ENCODE measurements at places on chromosomes 3 and 15.

GRCh38 chr3:175346573-175347356, 487.6 kb downstream of the NAALADL2 start:
- no peak for DNase-seq

DNA sequence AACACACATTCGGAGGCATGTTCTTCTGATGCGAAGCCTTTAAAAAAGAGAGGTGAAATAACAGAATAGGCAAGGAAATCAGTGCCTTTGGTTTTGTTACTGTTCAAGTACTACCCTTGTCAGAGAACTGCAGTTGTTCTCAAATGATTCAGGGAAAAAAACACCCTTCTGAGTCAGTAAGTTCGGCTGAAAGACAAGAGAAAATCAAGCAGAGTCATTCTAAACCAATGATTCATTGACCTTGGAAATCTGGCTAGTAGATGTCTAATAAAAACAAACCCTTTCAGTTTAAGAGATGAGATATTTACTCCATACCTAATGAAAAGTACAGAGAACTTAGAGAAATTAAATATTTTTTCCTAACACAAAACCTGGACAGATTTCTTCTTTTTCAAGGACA, 72.7 kb upstream of the ABI3BP start:
- no peak for DNase-seq

- DNase-seq = no peak
These were observed 41.3 kb downstream of the GLDN start for GRCh38 chr15:51382787-51383186.

DNA sequence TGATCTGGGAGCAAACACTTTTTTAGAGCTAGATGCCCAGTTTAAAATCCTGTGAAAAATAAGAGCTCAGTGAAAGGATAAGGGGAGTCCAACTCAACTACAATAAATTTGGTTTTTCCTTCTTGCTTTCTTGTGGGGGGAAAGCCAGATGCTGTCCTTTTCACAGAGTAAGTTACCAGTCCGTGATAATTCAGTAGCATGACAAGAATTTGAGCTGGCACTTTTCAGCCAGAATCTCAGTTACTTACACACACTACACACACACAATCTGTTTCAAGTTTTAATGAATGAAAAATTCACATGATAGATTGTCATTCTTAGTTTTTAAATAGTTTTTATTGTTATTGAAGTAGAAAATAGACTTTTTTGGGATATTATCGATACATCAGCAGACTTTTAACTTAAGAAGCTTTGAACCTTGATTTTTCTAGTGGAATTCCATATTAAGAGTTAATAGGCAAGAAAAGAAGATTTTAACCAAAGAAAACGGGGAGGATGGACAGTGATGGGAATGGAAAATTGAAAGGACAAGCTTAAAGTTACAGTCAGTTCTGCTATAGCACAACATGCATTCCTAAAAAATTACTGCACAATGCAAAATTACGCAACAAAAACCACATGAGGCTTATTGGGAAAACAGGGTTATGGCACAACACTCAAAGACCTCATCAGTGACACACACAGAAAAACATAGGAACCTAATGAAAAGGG, 47.0 kb downstream of the PSMD6 start:
- no peak for DNase-seq

- DNase-seq = no peak
These were observed 2.1 kb upstream of the ALAS1 start for GRCh38 chr3:52195823-52196331.

- no peak for DNase-seq
These were observed 219.4 kb upstream of the THBS1 start for GRCh38 chr15:39361497-39361896.

GRCh38 chr3:15557511-15557946, 36.0 kb upstream of the COLQ start:
- peak; percentile 3 for DNase-seq

DNA sequence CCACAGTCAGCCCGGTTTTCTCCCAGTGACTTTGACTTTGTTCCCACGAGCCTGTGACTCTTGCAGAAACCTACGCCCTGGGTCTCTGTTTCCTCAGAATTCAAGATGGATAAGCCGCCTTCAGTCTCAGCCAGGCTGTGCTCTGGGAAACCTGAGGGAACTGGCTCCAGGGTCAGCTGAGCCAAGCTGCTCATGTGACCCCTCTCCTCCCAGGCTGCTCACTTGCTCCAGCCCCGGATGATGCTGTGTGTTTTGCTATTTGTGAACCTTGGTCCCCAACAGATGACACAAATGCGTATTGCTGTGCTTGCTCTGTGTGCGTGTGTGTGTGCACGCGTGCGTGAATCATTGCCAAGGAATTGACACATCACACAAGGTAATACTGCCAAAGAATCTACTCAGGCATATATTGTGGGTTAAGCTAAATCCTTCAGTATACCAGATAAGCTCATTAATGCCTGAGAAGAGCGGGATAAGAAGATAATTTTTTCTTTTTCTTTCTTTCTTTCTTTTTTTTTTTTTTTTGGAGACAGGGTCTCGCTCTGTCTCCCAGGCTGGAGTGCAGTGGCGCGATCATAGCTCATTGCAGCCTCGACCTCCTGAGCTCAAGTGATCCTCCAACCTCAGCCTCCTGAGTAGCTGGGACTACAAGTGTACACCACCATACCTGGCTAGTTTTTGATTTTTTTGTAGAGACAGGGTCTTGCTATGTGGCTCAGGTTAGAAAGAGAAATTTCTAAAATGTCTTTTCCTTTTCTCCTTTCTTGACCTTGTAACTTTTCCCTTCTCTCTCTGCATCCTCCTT, 29.2 kb upstream of the UMPS start:
- DNase-seq = no peak

- no peak for DNase-seq
These were observed 436.3 kb downstream of the WDR72 start for GRCh38 chr15:53323191-53323590.

DNA sequence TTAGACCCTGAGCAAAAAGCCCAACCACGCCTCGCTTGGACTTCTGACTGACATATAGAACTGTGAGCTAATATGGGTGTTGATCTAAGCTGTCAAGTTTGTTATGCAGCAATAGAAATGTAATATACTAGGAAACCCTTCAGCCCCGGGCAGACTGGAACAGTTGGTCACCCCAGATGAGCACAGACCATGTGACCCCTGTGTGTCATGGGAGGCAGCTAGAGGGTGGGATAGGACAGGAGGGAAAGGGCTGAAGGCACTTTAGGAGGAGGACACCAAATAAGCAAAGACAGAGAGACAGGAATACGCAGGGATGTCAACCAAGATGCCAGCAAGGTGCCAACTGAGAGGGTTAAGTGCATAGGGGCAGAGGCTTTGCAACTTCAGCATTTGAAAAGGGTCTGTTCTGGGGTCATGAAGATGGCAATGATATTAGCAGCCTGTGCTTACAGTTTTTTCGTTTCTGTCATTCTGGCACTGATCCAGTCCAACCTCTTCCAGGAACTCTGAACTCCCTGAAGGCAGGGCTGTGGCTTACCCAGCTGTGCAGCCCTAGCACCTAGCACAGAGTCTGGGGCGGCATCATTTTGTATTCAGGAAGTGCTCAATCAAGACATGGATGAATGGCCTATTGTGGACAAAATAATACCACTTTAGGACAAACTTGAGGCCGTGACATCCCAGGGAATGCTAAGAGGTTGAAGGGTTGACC, 51.4 kb downstream of the HES1 start:
- DNase-seq = no peak

DNA sequence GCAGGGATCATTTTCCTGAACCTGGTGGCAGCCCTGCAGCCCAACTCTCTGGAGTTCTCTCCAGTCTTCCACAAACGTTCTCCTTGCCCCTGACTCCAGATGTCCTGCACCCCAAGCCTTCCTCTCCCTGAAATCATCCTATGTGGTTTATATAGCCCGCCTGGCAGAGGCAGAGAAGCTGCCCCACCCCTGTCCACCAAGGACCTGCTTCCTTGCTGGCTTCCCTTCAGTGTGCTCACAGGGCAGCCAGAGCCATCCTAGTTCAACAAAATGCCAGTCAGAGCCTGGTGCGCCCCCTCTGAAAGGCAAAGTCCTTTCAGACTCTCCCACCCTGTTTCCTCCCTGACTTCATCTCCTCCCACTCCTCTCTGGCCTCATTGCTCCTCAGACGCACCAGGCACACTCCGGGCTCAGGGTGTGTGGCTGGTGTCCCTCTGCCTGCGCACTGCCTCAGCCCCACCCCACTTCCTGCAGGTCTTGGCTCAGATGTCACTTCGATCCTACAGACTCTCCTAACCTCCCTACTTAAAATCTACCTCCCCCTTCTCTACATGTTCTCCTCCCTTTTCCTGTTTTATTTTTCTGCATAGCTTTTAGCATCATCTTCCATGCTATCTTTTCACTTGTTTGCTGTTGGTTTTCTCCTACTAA, 5.9 kb downstream of the KBTBD13 start:
- no peak for DNase-seq

GRCh38 chr3:127419182-127419581, 131.3 kb upstream of the PRR20G start:
- no peak for DNase-seq

GRCh38 chr3:37726525-37727290, 135.0 kb upstream of the CTDSPL start:
- no peak for DNase-seq

- DNase-seq = no peak
These were observed 20.8 kb downstream of the LYSMD4 start for GRCh38 chr15:99712415-99712814.

- no peak for DNase-seq
These were observed 210.3 kb upstream of the SUCLG2 start for GRCh38 chr3:67864587-67865183.

DNA sequence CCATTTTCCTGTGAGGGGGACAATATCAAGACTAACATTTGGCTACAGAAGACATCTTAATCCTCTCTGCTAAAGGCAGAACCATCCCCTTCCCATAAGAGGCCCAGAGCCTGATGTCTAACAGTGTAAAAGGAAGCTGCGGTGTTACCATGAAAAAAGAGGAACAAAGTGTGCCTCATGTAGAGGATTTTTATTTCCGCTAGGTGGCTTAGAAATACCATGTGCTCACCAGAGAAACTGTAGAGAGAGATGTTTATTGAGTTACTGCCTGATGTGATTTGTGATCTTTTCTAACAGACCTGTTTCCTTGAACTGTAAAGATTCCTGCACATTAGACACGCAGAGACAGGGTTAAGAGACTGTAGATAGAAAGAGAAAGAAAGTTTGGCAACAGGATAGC, 22.0 kb downstream of the OR5H15 start:
- DNase-seq = no peak

DNA sequence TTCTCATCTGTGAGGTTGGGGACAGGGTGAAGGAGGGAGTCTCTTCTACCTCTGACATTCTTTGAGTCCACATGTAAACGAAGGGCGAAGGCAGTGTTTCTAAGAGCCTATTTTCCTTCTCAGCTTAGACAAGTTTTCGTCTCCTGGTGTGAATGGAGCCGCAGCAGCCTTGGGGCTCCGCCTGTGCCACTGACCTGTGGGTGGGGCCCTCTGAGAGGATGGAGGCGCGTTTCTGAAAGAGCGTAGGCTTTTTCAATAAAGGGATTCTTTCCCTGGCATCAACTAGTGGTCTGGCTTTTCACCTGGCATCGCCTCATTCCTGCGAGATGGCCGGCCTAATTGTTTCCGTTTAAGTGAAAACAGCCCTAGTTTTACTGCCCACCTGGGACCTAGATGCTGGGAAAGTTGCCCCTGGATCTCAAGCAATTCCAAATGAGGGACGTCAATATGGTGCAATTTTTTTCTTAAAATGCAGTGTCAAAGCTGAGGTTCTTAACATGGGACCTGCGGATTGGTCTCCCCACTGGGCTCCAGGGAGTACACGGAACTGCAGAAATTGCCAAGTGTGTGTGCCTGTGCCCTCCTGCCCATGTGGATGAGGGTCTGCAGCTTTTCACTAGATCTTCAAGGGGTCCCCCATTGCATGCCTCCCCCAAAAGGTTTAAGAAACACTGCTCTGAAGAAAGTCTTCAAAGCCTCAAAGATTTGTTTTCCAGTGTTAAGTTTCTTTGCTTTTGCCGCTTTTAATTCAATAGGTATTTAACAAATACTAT, 958 bp downstream of the GLDN start:
- no peak for DNase-seq

DNA sequence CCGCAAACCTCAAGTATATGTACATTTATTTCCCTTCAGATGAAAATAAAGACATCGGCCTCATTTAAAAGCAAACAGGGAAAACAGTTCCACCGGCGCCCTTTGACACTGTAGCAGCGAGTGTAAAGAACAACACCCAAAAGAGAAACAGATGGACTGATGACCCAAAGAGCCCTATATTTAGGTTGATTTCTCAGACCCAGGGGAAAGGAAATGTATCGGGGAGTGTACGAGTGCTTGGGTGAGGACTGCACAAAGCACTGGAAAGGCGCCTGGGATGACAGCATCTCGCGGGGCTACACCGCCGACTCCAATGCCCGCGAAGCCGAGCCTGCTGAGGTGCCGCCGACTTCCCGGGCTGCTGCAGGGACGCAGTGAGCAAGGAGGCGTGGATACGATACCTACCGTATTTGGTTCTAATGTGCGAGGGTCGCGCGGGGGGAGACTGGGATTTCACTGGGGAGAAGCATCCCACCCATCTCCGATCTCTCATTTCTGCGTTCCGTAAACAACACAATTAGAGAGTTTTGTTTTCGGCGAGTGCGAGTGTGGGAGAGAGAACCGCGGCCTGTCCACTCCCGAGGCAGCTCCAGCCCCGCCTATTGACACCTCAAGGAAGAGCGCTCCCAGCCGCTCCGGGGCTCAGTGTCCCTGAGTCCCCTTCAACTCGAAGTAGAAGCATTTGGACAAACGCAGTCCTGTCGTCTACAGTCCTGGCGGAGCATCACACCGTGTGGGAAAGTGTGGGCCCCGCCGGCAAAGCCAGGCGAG, 2.0 kb downstream of the MECOM start:
- DNase-seq = no peak

GRCh38 chr3:129358772-129359371, 69.6 kb downstream of the EFCAB12 start:
- no peak for DNase-seq

DNA sequence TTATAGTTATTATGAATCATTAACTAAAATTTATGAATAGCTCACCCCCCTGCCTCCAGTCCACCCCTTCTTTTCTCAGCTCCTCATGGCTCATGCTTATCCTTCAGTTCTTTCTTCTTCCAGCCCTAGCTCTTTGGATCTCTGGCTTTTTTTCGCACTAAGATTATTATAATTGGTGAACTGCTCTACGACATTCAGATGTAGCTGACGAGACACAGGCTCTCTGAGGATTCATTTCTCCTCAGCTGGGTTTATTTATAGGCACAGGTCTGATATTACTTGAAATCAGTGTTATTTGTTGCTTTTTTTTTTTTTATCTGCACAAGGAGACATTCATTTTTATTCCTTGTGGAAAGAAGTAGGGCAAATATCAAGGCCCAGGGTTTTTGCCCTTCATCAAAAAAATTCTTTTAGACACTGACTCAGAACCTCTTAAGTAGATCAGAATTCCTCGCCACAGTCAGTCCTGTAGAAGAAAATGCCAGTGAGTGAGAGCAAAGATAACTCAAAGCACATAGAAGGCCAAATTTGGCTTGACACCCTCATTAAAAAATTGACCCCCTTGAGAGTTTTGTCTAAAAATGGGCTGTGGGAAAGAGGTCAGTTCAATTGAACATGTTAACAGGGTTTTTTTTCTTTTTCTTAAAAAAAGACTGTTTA, 106.6 kb downstream of the MYH15 start:
- no peak for DNase-seq

GRCh38 chr15:36579792-36580431, 486 bp downstream of the CDIN1 start:
- DNase-seq = no peak
